ENCODE measurements at places on chromosomes 7 and 10.
A peak's percentile ranks its signal among the peaks of the same experiment; 100 is the strongest.

DNA sequence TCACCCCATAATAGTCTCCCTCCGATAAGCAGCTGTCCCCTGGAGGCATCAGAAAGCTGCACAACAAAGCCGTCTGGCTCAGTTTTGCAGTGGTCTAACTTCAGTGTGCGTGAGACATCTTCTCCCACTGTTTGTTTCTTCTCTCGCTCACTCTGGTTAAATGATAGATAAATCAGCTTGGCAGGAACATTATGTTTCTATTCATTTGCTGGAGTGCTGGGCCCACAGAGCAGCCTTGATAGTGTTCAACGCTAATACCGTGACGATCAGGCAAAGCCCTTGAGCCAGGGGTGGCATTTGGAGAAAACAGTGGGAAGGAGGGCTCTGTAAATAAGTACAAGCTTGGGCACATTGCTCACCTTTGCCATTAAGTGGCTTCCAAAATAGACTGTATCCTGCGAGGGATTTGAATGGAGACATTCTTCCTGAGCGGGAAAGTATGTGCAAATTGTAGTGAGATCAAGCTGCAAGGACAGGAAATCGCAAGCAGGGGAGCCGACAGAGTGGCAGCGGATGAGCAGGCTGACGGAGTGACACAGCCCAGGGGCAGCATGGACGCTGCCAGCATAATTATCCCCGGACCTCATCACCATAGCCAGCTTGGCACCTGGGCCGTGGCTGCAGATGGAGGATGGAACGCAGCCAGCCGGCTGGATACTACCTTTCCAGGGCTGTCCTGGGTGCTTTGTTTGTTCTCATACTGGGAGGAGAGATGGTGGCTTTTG is 256.8 kb upstream of the FZD8 start:
- DNase-seq = no peak

GRCh38 chr10:129775681-129776080 is 188.4 kb downstream of the EBF3 start:
- no peak for DNase-seq

DNA sequence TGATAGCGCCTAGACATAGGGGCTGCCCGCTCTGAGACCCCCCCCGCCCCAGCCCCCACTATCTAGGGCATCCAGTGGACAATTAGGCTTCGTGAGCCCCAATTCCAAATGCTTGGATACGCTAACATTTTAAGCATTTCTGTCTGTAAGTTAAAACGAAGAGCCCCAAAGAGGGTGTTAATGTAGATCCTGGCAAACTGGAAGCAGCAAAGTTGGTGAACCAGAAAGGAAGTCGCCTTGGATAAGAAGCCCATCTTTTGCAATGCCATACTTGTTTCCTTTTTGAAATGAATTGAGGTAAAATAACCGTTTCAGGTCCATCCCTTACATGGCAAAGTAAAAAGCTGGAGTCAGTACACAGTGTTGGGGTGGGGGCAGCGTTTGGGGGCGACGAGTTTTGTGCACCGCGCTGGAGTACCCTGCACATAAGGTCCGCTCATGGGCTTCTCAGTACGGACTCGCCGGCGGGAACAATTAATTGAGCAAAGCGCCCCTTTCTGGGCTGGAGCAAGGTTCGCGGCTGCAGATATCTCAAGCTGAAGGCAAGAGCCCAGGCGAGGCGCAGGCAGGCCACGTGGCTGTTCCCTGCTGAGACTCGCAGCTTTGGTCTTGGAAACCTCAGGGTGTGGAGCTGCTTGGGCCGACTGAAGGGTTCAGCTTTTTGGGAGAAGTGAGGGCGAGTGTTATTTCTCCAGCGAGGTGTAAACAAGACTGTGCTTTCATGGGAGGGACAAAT is 1.4 kb upstream of the TWIST1 start:
- no peak for DNase-seq

DNA sequence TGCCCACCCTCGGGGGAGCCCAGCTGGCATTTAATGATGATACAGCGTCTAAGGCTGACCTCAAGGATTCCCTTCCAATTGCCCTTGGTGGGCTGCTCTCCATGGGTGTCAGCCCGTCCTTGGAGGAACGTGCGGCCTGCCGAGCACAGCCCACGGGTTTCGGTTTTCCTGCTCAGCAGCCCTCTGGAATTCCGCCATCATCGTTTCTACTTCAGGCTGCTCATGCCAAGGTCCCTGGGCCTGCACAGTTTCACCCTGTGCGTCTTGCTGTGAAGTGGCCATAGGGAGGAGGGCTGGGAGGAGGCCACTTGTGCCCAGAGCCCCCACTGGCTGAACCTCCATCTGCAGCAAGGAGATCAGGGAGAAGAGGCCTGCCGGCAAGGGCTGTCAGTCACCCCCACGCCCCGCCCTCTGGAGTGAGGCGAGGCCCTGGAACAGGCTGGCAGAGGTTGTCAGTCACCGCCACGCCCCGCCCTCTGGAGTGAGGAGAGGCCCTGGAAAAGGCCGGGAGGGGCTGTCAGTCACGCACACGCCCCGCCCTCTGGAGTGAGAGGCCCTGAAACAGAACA is 82.8 kb downstream of the CHST15 start:
- no peak for DNase-seq

GRCh38 chr7:73829921-73830680 is 695 bp upstream of the CLDN4 start:
- no peak for DNase-seq

- DNase-seq = no peak
These were observed 199.4 kb downstream of the GRID1 start for GRCh38 chr10:86167121-86167761.

GRCh38 chr7:36642414-36642813 is 81.9 kb downstream of the AOAH start:
- no peak for DNase-seq

DNA sequence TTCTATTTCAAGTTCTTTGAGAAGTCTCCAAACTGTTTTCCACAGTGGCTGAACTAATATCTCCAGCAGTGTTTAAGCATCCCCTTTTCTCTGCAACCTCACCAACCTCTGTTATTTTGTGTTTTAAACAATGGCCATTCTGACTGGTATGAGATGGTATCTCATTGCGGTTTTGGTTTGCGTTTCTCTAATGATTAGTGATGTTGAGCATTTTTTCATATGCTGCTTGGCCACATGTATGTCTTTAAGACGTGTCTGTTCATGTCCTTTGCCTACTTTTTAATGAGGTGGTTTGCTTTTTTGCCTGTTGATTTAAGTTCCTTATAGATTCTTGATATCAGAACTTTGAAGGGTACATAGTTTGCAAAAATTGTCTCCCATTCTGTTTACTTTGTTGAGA is 156.6 kb upstream of the IMMP2L start:
- no peak for DNase-seq

DNA sequence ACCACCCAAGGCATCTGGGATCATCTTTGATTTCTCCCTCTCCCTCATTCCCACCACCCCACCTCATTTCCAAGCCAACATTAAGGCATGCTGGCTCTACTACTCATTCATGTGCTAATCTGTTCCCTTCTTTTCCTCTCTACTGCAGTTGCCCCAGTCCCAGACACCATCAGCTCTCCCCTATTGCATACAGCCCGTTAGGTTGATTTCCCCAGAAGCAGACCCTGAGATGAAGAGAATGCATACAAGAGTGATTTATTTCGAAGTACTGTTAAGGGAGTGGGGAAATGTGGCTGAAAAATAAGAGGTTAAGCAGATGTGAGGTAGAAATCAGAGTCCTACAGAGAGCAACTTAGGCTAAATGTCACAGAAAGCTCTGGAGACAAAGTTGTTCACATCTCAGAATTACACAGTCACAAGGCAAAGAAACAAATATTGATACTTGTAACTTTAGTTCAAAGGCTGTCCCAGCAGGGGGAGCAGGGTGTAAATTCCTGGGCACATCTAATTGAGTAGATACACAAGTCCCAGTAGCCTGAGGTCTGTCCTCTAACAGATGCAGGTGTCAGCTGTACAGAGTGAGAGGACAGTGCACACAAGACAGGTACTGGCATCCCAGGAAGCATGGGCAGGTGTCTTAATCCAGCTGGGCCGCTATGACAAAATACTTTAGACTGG is 20.9 kb downstream of the AKR1D1 start:
- DNase-seq = no peak

DNA sequence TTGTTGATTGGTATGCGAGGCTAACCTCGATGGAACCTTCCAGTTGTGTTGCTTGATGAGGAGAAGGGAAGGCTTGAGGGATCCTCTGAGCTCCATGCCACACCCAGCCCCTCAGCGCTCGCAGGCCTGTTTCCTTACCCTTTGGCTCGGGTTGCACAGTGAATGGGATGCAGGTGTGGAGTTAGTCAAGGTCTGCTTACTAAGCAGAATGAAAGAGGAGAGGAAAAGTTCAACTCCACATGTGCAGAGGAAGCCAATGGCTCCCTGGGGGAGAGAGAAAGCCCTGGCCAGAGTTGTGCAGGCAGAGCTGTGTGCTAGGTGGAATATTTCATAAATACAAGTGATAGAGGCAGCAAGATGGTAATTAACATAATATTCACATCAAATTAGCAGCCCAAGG is 85.5 kb downstream of the JCAD start:
- no peak for DNase-seq

DNA sequence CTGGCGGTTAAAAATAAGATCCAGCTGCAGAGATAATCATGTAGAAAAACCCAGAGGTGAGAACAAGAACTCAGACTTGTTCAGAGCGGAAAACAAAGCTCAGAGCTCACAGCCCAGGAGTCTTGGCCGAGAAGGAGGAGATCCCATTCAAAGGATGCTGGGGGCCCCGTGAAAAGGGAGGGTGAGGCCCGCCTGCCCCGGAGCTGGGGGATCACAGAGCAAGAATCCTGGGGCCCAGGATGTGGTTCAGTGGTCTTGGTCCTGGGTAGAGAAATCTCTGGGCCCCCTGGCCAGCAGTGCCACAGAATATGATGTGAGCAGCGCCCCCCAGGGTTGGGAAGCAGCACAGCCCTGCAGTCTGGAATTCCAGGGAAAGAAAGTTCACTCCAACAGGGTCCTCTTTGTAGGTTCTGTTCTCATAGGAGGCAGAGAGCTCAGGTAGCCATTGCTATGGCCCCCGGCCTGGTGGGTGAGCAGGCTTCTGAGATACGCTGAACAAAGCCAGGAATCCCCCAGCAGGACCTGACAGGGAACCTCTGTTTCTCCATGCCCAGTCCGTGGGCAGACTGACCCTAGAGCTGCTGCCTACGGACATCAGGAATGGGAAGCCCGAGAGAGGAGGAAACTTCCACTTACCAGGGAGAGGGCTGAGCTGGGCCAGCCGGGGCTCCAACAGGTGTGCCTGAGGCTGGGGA is 77.7 kb upstream of the GNA12 start:
- no peak for DNase-seq

DNA sequence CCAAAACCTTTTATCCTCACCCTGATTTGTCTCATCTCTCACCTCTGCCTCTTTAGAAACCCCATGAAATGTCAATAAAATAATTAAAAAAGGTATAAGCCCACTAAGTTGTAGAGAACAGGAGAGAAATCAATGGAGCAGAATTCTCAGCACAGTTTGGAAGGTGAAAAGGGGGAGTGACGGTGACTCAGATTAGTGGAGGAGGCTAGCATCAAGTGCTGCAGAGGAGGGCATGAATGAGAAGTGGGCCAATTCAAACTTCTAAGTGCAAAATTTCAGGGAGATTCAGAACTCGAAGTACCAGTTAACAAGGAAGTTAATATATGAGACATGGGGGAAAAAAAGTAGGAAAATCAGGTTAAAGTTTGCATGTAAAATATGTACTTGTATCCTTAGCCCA is 34.9 kb upstream of the ETV1 start:
- DNase-seq = no peak

DNA sequence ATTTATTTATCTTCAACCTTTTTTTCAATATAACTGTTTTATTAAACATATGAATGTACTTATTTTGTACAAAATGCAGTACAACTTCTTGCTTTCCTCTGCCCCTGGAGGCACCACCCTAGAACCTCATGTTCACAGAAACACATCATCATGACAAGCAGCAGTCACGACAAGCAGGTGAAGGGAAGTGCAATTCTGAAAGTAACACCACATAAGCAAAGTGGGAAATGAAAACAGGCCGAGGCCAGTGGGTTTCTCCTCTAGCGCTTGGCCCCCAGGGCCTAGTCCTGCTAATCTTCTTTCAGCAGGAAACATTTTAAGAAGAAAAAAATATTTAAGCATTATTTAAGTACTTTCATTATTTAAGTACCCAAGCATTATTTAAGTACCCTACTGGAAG is 598.1 kb downstream of the SH2D4B start:
- DNase-seq = no peak

- no peak for DNase-seq
These were observed 8.3 kb upstream of the ARHGAP12 start for GRCh38 chr10:31936933-31937332.

DNA sequence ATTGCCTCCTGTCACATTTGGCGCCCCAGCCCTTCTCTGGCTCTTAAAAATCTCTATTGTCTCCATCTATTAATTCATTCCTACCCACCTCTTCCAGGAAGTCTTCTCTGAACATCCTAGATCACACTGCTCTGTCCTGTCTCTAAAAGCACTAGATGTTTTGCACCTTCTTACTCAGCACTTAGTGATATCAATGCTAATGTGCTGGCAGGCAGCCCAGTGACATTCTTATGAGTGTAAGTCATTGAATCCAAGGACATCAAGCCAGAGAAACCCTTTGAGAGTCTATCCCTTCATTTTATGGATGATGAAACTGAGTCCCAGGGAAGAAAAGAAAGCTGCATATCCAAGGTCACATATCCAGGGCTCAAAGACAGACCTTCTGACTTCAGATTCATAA is 48.3 kb upstream of the PAX2 start:
- DNase-seq = no peak

DNA sequence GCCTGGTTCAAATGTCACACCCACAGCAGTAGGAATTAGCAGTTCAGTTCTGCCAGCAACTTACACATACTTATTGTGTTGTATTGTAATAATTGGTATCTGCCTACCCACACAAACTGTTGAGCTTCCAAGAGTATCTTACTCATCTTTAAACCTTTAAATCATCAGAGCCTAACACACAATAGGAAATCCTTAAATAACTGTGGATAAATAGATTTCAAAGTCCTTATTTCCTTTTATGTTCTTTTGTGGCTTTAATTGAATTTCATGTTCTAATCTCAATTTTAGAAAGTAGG is 3.9 kb downstream of the CASD1 start:
- no peak for DNase-seq

GRCh38 chr7:90232430-90232829 is 12.5 kb upstream of the CFAP69 start:
- DNase-seq = no peak

GRCh38 chr10:1661416-1661815 is 75.9 kb downstream of the ADARB2 start:
- no peak for DNase-seq

DNA sequence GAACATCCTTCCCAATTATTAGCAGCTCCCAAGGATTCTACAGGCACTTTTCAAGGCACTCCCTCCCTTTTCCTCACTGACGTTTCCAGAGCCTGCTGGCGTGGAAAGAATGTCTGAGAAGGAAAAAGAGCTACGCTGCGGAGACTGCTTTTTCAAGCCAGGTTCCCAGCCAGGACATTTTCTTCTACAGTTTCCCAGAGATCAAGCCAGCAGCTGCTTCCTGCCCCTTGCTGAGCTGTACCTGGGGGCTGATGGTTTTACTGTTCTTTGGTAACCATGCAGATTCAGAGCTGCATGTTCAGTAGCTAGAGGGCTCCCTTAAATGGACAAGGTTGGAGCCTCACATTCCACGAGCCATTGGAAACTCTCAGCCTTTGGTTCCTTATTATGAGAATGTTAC is 133.4 kb downstream of the EVX1 start:
- DNase-seq = no peak

- no peak for DNase-seq
These were observed 4.4 kb downstream of the UNC5B start for GRCh38 chr10:71216751-71217265.

GRCh38 chr10:5502571-5503476 is 3.5 kb upstream of the CALML5 start:
- no peak for DNase-seq

GRCh38 chr7:157336383-157337315 is at the start of gene DNAJB6:
Gene DNAJB6, plus strand, starts transcription at chr7:157337004. Its CDS starts 21,569 bp downstream, at chr7:157358573.
- peak; percentile 80 for DNase-seq

- no peak for DNase-seq
These were observed 171.4 kb downstream of the DKK1 start for GRCh38 chr10:52485462-52485861.
